ENCODE measurements at places on chromosomes 13 and 19.

DNA sequence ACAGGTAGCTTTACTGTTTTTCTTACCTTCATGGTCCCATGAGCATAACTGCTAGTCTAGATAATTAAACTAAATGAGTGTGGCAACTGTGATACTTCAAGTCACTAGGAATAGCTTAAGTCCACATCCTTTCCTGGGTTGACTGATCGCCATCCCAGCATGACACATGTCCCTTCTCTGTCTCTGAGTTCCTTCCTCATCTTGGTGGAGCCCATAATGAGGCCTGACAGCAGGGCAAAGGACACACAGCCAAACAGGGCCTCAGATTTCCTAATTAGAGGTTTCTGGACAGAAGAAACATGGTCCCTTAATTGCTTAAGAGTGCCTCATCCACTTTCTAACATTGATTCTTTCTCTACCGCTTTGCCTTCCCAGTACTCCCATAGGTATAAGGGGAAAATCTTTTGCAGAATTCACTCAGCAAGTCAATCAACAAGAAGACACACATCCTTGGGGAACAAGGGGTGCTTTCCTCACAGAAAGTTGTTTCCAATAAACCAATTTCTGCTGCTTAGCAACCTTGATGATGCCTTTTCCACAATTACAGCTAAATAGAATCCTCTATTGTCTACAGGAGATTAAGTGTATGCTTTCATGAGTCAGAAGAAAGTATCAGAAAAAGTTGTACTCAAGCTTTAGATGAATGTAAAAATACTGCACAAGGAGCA lies 208.3 kb upstream of the SERP2 start:
- no peak for DNase-seq

DNA sequence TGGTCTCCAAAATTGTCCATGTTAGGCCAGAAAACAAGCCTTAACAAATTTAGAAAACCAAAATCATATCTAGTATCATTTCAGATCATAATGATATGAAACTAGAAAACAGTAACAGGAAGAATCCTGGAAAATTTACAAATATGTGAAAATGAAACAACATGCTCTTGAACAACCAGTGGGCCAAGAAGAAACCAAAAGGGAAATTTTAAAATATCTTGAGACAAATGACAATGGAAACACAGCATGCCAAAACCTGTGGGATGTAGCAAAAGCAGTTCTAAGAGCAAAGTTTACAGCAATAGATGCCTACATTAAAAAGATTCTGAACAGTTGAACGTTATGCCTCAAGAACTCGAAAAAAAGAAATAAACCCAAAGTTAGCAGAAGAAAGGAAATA lies 32.6 kb downstream of the VWA8 start:
- no peak for DNase-seq

DNA sequence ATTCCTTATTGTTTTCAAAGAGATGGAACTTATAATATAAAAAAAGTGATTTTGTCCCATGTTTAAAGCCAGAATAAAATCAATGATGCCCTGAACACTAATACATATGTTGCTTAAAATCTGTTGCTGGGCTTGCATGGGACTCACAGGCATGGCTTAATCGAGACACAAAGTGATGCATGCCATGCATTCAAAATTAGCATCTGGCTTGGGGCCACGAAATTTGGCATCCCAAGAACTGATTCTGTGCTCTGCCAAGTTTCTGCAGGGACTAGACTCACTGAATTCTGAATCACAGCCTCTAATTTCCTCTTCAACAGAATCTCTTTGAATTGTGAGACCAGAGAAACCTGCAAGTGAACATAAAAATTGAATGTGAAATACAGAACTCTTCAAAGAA lies 109.2 kb downstream of the PCDH17 start:
- no peak for DNase-seq

GRCh38 chr13:87999240-87999700 lies 328.1 kb downstream of the SLITRK5 start:
- no peak for DNase-seq

DNA sequence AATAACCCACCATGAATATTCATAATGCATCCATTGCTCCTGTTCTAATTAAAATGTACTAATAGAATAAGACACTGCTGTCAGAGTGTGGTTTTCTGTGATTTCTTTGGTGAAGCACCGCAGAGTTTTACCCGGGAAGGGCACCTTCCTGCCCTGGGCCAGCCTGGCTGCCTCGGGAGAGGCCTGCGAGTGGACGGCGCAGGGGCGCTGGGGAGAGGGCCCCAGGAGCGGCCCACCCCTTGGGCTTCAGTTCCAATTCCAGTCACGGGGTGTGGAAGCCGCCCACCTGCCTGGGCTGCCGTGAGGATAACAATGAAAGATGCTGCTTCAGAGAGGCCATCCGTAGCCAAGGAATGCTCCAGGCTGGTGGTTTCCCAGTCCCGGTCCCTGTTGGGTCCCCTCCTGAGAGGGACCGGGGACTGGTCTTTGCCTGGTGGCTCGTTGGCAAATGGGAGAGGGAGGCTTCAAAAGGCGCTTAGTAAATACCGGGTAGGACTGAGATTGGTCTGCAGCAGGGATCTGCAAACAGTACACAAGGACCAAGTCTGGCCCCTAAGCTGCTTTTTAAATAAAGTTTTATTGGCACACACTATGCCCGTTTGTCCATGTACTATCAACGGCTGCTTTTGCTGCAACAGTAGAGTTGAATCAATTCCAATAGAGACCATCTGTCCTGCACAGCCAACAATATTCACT lies 18.0 kb downstream of the TCF3 start:
- no peak for DNase-seq

- DNase-seq = no peak
Measured at GRCh38 chr13:114004420-114005205, 30.7 kb upstream of the C13orf46 start.

DNA sequence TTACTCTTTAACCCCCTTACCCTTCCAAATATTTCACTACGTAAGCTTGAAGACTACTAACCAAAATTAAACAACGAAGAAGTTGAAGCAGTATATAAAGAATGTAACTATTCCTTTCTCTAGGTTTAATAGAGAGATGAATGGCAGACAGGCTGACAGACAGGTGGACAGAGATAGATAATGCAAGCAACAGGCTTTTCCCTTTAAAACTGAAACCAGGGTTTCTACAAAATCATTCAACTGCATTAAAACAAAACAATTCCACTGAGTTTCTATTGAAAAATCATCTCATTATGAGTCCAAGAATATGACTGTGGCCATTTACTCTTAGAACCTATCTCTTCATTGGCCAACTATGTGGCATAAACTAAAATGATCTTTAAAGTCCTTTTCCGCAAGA lies 15.2 kb downstream of the LNX2 start:
- no peak for DNase-seq

DNA sequence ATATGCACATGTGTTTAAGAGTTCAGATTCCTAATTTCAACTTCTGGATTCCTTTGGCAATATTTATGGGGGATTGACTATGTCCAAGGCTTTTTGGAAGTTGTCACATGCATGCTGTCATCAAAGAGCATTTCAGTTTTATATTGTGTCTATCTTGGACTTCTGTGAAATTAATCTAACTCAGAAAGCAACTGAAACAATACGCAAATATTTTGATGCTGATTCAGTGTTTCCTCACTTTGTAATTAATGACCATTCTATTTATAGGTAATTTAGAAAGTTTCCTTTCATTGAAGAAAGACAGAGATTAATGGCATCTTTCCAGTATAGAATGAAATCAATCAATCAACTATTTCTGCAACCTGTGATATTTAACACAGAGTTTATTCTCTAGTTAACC lies 550.1 kb downstream of the PCDH9 start:
- no peak for DNase-seq

DNA sequence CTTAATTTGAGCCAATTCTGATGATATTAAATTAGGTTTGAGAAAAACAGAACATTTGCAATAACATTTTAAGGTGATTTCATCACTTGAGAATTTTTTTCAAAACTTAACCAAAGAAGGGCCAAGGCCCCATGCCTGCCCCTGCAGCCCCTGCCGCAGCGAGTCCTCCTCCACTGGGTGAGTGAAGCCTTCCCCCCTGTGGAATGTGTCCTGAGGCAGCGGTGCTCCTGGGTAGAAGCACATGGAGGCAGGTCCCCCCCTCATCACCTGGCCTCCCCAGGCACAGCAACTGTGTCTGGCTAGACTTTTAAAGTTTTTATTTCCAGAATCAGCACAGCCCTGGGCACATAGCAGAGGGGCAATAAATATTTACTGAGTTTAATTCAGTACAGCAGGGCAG lies 10.8 kb downstream of the SOX1 start:
- DNase-seq = no peak

DNA sequence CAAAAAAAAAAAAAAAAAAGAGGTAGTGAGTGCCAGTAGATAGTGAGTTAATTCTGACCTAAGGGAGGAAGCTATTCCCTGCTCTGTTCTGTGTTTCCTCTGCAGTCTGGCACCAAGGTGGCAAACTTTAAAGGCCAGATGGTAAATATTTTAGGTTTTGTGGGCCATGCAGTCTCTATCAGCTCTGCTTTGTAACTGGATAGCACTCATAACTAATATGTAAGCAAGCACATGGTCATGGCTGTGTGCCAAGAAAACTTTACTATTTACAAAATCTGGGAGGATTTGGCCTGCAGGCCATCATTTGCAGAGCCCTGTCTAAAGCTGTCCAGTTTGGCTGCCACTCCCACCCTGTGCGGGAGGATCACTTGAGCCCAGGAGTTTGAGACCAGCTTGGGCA lies 4.3 kb downstream of the PIN1 start:
- DNase-seq = no peak

GRCh38 chr13:108733022-108733560 lies 103.7 kb downstream of the MYO16 start:
- no peak for DNase-seq

GRCh38 chr13:101736566-101736965 lies 284.1 kb downstream of the ITGBL1 start:
- DNase-seq = no peak

DNA sequence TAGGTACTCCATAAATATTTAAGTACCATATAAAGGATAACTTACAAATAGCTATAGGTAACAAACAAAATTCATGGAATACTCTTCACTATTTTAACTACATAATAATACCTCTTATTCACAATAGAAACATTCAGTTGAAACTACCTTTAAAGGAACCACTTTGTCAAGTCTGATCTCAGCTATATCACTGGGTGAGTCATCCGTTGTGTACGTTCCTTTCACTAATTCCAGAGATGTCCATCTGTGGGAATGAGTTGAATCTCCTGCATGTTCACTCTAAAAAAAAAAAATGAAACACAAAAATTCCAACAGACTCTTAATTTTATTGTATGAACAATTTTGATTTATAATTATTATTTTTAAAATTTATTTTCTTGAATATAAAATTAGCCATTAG lies 149.4 kb upstream of the FBXL3 start:
- DNase-seq = no peak

DNA sequence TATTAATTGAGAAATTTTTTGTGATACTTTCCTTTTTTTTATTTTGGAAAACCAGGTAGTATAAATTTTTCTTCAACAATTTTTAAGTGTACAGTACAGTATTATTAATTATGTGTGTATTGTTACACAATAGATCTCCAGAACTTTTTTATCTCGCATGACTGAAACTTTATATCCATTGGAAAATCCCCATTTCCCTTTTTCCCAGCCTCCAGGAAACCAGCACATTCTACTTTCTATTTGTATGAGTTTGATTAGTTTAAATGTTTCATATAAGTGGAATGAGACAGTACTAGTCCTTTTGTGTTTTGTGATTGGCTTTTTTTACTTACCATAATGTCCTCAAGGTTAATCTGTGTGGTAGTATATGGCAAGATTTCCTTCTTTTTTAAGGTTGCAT lies 399.5 kb upstream of the ARGLU1 start:
- DNase-seq = no peak

DNA sequence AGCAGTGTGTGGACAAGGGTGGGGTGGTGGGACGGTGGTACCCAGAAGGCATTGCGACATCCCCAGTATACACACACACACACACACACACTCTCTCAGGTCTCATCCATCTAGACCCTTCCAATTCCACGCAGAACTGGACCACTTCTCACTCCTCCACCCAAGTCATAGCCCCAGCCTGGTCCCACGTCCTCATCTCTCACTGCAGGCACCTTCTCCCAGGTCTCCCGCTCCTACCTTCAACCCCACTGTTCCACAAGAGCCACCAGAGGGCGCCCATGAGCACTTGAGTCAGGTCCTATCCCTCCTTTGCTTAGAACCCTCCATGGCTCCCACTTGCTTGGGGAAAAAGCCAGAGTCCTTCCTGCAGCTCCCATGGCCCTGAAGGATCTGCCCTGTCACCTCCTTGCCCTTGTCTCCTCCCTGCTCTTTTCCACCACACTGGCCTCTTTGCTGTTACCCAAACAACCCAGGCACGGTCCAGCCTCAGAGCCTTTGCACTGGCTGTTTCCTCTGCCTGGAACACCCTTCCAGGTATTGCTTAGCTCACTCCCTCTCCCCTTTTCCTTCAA lies 62.6 kb downstream of the IER2 start:
- DNase-seq = peak; percentile 77

DNA sequence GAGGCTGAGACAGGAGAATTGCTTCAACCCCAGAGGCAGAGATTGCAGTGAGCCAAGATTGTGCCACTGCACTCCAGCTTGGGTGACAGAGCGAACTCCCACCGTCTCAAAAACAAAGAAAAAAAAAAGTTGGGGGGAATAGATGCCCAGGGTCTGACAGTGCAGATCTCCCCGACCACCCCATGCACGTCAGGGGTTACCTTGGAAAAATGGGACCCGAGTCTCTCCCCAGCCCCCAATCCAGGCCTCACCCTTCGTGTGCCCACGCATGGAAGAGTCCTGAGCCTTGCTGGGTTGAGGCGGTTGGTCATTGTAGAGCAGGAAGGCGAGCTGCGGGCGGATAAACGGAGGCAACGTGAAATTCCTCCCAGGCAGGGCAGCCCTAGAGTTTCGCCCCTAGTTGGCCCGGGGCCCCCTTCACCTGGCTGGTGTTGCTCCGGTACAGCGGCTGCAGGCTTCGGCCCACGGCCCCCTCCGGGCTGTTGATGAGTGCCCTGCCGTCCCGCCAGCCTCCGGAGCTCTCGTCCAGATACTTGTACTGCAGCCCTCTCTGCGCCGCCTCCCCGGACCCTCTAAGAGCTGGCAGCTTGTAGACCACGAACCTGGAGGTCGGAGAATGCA lies 588 bp downstream of the DNASE2 start:
- no peak for DNase-seq

DNA sequence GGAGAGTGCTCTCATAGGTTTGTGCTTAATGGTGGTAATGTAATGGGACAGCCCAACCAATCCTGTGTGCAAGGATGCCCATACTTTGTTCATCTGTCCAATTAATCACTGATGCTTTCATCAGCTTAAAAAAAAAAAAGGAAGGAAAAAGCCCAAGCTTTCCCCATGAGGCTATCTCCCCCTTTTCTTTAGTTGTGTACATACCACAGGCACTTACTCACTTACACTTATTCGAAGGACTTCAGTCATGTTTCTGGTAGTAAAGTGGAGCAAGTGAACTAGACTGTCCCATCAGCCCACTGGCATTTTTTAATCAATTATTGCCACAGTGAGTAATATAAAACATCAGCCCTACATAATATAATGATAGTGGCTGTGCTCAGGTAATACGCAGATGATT lies 183.5 kb upstream of the UFM1 start:
- DNase-seq = no peak

GRCh38 chr19:18800636-18801035 lies 9.5 kb upstream of the COMP start:
- no peak for DNase-seq

- no peak for DNase-seq
Measured at GRCh38 chr13:75938811-75939560, 302.9 kb downstream of the LMO7 start.

GRCh38 chr19:53992815-53993214 lies 1.4 kb downstream of the CACNG6 start:
- DNase-seq = no peak
